HFFc6 (cell line): ENCODE measurements at places on chromosomes 3 and 15.

DNA sequence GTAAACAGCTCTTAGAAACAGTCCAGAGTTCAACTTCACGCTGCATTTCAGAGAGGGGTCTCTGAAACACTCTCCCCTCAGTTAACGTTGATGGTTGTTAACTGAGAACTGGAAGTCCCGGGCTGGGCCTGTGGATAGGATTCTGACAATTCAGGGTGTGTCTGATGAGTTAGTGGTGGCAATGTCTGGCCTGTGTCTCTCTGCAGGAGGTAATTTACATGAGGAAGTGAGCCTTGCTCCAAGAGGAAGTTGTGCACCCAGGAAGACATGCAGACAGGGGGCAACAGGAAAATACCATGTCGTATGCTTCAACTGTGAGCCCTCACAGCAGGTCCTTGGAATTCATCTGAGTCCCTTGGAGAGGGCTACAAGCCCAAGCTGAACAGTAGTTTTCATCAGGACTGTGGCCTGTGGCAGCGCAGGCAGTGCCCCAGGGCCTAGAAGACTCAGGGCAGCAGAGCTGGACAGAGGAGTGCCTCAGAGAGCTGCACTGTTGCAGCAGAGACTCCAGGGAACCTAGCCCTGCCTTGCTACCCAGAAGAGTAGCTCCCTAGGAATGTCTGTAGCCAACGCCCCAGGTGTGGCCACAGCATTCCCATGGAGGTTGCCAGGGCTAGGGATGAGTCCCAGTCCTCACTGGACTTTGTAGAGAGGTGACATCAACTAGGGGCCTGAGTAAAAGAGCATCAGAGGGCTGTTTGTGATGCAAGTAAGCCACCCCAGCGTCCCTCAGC is 104.6 kb upstream of the SELENOK start:
- no peaks in the 10 kb centered on the region for H3K36me3 ChIP-seq
- no peak overlapping the region for H3K27ac ChIP-seq
- no peaks in the 10 kb centered on the region; the same call in 1 of the 2 replicates for H3K27me3 ChIP-seq
- no peak overlapping the region for H3K4me3 ChIP-seq

DNA sequence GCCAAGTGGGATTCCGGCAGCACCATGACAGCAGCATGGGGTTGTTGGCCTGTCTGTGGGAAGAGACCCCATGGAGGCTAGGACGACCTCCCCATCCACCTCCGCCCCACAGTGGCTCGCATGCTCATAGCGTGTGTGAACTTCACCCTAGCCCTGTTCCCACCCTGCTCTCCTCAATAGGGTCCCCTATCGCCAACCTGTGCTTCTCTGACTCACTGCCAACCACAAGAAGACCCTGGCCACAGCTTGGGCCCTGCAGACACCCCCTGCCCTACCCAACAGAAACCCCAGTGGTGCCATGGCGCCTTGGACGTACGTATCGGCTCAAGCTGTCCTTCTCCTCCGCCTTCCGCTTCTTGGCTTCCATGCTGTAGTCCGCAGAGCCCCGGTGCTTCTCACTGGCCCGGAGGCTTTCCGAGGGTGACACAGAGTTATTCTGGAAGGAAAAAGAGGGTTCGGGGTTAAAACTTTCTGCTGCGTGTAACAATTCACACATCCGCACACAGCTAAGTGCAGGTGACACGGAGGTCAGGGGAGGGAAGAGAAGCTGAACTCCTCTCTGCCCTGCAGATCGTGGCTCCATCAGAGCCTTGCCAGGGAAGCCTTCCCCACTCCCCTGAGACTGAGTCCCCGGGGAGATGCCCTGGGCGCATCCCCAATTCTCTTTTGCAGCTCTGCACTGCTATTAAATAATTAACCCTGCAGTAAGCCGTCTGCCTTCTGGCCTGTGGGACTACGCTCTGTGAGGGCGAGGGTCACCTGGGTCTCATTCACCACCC is 37.3 kb downstream of the TLE3 start:
- no peak overlapping the region for H3K4me3 ChIP-seq
- H3K36me3 ChIP-seq = peaks cover 5% of the 10 kb centered on the region; the same call in 1 of the 2 replicates
- H3K27me3 ChIP-seq = peaks cover 2% of the 10 kb centered on the region; the same call in 1 of the 2 replicates
- no peak for DNase-seq

DNA sequence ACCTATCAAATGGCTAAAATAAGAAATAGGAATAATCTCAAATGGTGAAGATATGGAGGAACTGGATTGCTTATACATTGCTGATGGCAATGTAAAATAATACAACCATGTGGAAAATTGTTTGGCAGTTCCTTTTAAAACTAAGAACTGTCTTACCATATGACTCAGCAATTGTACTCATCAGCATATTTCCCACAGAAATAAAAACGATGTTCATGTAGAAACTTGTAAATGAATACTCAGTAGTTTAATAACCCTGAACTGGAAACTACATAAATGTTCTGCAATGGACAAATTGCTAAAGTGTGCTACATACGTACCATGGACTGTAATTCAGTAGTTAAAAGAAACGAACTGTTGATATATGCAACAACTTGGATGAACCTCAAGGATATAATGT is 253.9 kb upstream of the RBMS3 start:
- no peaks in the 10 kb centered on the region; the same call in 1 of the 2 replicates for H3K4me1 ChIP-seq
- H3K36me3 ChIP-seq = no peaks in the 10 kb centered on the region
- no peaks in the 10 kb centered on the region; the same call in 1 of the 2 replicates for H3K27me3 ChIP-seq
- H3K4me3 ChIP-seq = no peak overlapping the region

- no peak overlapping the region for H3K27ac ChIP-seq
- no peak for DNase-seq
- H3K4me3 ChIP-seq = no peak overlapping the region
- H3K4me1 ChIP-seq = peaks cover 7% of the 10 kb centered on the region; the same call in 1 of the 2 replicates
Observed at GRCh38 chr3:30989276-30990030, 95.0 kb upstream of the GADL1 start.

GRCh38 chr3:27097182-27097581 is 272.0 kb downstream of the NEK10 start:
- DNase-seq = no peak
- H3K4me1 ChIP-seq = no peaks in the 10 kb centered on the region
- H3K27me3 ChIP-seq = peaks cover 2% of the 10 kb centered on the region; the same call in 1 of the 2 replicates
- no peak overlapping the region for H3K4me3 ChIP-seq
- no peak overlapping the region for H3K27ac ChIP-seq

DNA sequence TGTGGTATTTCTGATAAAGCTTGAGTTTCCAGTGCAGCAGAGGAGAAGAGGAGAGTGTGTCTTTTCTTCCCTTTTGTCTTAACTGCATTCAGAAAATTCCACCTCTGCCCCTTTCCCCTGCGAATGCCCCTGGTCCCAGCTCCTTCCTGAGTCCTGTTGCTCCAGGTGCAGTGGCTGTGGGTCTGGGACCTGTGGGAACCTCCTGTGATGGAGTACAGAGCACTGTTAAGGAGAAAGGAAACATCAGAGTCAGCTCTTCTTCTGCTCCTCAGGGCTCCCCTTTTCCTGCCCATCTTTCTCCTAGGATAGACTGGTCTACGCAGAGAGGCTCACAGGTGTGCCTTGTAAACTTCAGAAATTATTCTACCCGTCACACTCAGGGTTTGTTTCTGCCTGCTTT is 165.8 kb upstream of the ROPN1 start:
- peaks cover 12% of the 10 kb centered on the region for H3K27me3 ChIP-seq
- DNase-seq = no peak
- H3K36me3 ChIP-seq = no peaks in the 10 kb centered on the region
- no peak overlapping the region for H3K27ac ChIP-seq
